GM03348 (cell line): ENCODE measurements at places on chromosomes 12 and 14.

- DNase-seq, result no peak
These were observed 6.7 kb upstream of the CDKL1 start for GRCh38 chr14:50403419-50403818.

GRCh38 chr12:92064422-92064821 lies 81.2 kb downstream of the BTG1 start:
- DNase-seq, result no peak

DNA sequence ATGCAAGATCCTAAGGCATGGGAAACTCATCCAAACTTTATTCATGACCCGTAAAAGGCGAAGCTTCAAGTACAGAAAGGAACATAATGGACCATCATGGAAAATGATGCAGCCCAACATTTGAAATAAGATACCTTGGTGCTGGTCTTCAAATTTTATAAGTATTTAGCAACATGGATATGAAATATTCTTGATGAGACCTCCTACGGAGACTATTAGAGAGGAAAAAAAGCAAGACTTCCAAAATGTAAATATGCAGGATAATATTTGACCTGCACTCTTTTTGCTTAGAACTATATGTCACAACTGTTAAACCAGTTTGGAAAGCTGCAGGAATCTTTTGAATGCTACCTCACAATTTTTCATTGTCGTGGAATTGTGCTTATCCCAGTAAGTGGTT lies 168.8 kb upstream of the ARID2 start:
- DNase-seq, result no peak

- DNase-seq, result peak; percentile 18
These were observed 31.2 kb downstream of the TMCC3 start for GRCh38 chr12:94618995-94619695.

DNA sequence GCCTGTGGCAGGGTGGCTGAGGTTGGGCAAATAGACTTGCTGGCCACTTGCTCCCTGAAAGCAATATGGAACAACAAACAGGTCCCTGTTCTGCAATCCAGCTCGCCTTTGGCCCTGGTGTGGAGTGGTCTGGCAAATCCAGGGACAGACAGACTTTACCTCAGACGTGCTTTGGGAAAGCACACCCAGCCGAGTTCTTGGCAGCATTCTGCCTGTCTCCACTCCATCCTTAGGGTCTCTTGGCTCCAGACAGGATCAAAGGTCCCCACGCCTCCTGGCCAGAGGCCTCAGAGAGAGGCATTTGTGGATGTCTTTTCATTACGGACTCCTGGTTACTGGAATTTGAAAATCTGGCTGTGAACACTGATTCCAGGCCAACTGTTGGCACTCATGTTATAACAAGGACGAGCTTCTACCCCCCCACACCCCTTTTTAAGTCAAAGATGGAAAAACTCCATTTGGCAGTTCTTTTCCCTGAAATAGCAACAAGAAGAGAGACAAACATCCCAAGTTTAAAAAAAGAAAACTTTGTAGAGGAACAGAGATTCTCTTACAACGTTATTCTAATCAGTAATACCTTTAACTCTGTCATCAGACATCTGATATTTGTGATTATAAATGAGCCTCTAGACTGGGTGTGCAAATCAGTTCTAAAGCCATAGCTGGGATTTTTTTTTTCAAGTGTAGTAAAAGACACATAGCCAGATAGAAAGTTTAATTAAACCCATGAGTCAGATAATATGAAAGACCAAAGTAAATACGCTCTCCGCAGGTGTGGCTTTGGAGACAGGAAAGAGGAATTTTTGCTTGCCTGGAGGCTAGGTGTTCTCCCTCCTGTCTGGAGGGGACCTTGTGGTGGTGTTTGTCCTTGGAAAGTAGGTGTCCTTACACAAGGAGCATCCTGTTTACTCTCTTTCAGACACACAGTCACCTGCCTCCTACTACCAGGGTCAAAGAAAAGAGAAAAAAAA lies 60.7 kb downstream of the GALNT8 start:
- no peak for DNase-seq

GRCh38 chr12:49867570-49868341 lies 24.9 kb upstream of the BCDIN3D start:
- no peak for DNase-seq

- no peak for DNase-seq
These were observed 20.5 kb downstream of the IRF2BPL start for GRCh38 chr14:77007975-77008421.

- DNase-seq, result peak; percentile 13
These were observed 259.2 kb upstream of the NOVA1 start for GRCh38 chr14:26856876-26857518.

DNA sequence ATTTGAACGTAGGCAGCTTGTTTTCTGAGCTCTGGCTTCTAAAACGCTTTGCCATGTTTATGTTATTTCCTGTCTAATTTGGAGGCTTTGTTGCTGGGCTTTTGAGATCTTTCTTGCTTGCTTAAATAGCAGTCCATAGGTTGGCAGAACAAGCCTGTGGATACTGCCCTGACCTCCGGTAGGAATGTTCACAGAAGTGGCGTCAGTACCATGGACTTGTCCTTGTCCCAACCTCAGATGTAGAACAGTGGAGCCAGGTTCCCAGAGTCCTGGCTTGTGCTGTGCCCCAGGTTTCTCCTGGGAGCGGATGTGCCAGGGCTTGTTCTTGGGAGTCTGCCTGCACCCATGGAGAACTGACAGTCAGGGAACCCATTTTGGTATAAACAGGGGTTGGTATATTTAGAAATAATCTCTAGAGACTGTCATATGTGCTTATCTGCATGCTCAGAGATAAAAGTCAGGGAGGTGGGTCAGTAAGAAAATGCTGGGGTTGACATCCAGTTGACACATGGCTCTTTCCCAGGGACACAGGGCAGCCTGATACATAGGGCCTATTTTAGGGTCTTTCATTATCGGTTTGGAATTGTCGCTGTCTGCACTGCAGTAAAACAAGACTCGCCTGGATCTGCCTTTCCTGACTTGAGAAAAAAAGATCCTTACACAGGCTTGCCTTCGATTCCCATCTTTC lies 22.9 kb downstream of the CACNA1C start:
- DNase-seq, result no peak

DNA sequence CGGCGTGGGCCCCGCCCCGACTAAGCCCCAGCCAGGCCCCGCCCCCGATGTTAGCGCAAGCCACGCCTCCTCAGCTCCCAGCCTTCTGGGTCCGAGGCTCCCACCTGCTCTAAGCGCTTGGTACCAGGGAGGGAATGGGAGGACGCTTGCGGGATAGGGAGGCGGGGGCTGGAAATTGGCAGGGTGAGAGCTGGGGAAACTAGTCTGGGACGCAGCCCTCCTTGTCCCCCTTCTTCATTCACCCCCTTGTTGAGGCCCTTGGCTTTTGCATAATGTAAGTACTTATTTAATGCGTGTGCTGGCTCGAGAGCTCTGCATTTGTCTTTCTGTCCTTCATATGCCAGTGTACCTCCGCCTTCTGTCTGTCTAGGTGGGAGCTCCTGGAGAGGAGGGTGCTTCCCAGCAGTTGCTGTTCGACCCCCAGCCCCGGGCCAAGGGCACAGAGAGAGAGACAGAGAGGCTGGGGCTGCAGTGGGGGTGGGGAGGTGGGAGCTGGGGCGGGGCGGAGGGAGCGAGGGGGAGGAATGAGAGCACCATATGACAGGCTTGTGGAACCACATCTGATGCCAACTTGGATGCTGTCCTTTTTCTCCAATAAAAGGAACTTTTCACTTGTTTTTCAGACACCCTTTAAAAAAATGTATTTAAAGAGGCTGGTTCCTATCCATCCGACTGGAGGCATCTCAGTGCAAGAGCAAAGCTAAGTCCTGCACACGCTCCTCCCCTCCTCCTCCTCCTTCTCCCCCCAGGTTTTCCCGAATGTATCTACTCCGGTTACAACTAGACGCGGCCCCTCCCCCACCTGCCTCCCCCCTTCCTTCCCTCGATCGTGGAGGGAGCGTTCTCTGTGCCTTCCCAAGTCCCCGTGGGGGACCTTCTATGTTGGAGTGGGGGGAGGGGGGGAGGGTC lies 25.6 kb upstream of the MAP1LC3B2 start:
- peak; percentile 86 for DNase-seq

DNA sequence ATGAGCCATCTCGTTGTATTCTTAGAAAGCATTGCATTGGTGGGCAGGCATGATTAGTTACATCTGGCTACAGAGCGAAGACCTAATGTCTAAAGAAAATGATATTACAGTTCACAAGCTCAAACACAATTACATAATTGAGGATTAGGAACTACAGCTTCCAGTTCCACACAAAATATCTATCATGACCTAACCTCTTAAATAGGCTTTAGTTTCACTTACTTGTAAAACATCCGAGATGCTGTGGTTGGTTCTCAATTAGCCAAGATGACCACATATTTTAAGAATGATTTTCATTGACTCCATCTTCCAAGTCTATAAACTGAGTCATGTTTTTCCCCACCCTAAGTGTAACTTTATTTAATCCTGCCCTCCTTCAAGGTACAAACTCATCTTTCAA lies 69.5 kb downstream of the LRIG3 start:
- DNase-seq, result peak; percentile 29

GRCh38 chr12:79019672-79020071 lies 155.1 kb downstream of the SYT1 start:
- DNase-seq, result no peak

DNA sequence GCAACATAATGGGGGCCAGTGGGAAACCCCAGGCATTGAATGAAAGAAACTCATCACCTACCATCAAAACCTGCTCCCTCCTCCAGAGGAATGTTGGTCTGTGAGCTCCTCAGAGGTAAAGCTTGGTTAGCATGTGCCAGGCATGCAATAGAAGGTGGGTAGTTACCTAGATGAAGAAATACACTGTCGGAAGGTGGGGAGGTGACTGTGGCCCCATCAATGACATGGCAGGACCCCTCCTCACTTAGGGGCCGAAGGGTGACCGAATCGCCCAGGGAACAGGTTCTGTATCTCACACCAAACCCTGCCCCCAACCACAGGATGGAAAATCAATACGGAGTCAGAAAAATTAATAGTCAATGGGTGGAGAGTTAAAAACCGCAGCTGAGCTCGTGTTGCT lies 135.6 kb downstream of the BCL11B start:
- DNase-seq, result no peak

DNA sequence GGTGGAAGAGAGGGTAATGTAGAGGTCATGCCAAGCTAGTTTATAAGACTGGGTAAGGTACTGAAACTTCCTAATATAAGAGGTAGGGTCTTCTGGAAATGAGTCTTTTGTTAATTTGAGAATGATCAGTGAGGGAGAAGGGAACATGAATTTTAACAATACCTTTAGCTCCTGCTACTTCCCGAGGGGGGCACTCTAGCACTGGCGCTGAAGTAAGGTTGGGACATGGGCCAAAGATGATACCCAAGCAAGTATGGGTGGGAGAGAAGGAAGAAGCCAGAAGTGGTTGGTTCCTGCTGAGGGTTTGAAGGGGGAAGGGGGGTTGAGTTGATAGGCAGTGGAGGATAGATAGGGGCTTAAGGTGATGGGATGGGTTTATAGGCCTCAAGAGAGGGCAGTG lies 32.3 kb upstream of the RNASE1 start:
- no peak for DNase-seq

DNA sequence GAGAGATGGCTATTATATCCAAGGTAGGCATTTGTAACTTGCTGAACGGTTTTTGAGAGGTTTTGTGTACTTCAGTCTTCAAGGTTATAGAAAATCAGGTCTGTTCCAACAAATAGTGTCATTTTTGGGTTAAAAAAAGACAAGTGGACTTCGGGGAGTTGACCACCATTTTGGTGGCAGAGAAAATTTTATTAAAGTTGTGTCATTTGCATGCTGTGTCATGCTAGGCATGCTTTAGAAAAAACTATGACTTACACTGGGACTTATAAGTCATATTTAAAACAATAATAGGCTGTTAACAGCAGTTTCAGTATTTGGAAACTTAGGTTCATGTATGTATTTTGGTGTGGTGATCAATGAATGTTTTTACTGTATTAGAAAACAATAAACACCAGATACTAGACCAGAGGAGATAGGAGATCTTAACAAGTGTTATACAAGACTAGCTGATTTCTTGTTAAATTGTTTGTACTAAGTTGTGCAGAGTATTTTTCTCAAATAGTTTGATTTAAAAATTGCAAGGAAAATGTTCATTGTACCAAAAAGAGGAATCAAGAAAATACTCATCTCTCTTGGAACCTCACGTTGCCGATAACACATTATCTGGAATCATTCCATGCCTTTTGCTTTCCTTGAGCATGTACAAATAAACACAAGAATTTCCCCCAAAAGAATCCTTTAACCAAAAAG lies 1.4 kb downstream of the RAN start:
- DNase-seq, result no peak

- DNase-seq, result no peak
These were observed 68.2 kb downstream of the USP15 start for GRCh38 chr12:62328296-62328921.

DNA sequence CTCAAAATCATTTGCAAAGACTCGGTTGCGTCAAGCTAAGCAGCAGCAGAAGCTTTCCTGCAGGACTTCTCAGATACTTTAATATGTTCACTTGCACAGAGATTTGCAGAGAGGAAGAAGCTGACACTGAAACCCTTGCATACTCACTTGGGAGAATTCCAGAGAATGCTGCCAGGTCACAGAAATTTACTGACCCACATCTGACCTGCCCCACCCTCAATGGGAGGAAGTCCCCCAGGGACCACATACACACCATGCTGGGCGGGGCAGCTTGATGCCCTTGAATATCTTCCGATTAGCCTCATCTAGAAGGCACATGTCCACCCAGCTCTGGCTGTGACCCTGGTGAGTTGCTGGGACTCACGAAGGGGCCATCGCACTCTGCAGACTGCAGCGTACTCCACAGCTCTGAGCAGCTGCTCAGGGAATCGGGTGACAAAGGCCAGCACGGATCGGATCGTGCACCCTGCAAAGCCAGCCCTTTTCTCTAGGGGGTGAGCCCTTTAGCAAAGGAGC lies 83.2 kb downstream of the ITPK1 start:
- no peak for DNase-seq

GRCh38 chr12:84313323-84313675 lies 599.3 kb downstream of the SLC6A15 start:
- DNase-seq, result no peak

DNA sequence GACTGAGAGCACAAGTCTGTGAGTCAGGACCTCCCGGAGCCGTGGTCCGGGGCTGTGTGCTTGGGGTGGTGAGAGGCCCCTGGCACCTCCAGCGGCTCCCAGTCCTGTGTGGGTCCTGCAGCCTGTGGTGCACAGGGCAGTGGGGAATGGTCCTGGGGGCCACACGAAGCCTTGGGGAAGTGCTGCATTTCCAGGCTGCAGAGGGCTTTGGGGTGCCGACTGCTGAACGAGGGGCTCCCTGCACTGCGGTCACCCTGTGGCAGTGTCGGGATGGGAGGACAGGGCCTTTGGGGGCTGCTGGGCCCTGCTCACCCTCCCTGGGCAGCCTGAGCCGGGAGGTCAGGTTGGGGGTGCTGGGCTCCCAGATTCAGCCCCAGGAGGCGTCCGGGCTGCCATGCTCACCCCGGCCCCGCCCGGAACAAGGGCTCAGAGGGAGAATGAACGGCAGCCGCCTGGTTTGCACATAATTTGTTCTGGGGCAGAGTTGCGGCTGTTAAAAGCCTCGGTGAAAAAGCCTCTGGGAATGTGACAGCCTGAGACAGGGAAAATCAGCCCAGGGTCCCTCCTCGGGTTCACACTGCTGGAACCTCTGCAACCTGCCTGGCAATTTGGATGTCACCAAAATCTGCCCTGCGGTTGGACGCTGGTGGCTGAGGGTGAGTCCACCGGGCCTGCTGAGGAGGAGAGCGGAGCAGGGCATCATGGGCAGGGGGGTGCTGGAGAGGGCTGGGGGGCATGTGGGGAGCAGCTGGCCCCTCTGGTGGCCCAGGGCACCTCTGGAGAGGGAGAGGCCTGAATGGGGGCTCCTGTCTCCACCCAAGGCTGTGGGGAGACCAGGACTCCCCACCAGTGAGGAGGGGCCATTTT lies 109.2 kb downstream of the KIF26A start:
- no peak for DNase-seq

- DNase-seq, result no peak
These were observed 52.6 kb downstream of the ZNF664 start for GRCh38 chr12:124025661-124026060.

GRCh38 chr14:77142005-77142800 lies 612 bp upstream of the ZDHHC22 start:
- DNase-seq, result no peak
